ENCODE measurements at places on chromosomes 3 and 15.

DNA sequence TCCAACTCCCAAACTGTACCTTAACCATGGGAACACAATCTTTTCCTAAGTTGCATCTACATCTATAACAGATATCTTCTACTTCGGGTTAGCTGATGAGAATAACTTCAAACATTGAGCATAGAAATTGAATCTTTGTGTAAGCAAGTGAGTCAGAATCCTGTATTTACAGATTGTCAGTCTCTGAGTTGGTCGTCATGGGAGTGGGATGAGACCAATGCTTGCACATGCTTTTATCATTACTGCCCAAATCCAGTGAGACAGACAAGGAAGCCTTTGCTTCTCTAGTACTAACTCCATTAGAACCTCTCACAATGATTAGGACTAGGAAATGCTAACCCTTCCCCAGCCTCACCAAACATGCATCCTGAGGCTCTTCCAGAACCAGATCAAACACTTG lies 587.1 kb upstream of the ZNF717 start:
- no peak for DNase-seq

DNA sequence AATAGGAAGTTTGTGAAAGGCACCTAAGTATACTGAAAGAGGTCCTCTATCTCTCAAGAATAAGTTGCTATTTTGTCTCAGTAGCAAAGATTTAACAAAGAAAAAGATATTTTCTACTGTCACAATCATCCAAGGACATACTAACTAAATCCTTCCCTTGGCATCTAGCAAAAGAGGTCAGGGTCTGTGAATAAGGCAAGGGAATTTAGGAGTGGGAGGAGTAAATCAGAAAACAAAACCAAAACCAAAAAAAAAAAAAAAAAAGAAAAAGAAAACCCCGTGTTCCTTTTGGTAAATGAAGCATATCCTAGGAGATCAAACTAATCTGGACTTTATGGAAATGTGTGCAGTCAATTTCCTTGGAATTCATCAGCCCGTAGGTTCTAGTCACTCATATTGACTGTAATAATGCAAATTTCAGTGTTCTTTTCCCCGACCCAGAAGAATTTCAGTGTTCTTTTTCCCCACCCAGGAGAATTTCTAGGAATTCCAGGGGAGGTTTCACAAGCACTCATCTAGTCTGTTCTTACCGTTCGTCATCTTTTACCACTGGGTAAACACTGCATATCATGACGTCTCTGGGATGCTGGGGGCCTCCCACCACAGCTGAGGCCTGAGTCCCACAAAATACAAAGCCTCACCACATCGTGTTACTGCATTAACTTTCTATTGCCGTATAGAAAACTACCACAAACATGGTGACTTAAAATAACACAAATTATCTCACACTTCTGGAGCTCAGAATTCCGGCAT lies 113.8 kb upstream of the CCDC54 start:
- DNase-seq, result peak; percentile 83

GRCh38 chr3:69255928-69256327 lies 130.0 kb downstream of the FRMD4B start:
- DNase-seq, result no peak

- no peak for DNase-seq
Measured at GRCh38 chr3:28206479-28206878, 34.9 kb upstream of the CMC1 start.

- no peak for DNase-seq
Measured at GRCh38 chr3:72298201-72299152, 513.5 kb upstream of the PROK2 start.

All from fibroblast of mammary gland (primary cell).